ENCODE measurements at places on chromosomes 2 and 18. TPM values are rescaled to one million over a fixed set of nuclear protein-coding genes. Genes with fewer than 3 reads are reported as not detected.

GRCh38 chr18:74589021-74589420 lies 8.6 kb upstream of the ZNF407 start:
- no peak for DNase-seq

- DNase-seq = no peak
These were observed 37.8 kb downstream of the GORASP2 start for GRCh38 chr2:170966648-170967396.

DNA sequence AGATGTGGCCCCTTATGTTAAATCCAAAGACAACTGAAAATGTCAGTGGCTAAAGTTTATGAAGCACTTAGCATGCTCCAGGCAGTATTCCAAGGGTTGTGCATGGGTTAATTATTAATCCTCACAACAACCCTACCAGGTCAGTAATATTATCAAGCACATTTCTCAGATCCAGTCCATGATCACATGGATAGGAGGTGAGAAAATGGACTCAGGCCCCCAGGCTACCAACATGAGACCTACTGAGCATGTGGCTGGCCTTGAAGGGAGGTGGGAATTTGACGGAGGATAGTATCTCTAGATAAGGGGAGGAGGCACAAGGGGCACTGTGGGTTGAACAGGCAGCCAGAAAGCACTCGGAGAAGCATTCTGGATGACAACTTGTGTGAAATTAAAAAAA lies 412.0 kb downstream of the MEIS1 start:
- DNase-seq = no peak

GRCh38 chr2:236768393-236769140 lies 198.9 kb downstream of the ACKR3 start:
- DNase-seq = peak; percentile 59

DNA sequence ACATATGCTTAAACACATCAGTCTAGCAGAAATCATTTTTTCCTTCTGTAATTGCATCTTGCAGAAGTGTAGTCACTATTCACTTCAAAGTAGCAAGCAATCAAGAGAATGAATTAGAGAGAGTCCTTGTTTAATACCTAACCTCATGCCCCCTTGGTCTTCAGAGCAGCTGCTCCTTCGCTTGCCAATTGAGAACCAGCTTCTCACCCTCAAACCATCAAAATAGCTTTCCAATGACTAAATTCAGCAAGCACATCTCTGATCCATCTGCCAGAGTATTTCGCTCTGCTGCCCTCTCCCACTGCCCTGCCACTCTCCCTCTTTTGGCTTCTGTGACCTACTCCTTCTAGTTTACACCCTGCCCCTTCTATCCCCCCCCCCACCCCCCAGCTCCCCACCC lies 120.7 kb upstream of the AGAP1 start:
- no peak for DNase-seq

DNA sequence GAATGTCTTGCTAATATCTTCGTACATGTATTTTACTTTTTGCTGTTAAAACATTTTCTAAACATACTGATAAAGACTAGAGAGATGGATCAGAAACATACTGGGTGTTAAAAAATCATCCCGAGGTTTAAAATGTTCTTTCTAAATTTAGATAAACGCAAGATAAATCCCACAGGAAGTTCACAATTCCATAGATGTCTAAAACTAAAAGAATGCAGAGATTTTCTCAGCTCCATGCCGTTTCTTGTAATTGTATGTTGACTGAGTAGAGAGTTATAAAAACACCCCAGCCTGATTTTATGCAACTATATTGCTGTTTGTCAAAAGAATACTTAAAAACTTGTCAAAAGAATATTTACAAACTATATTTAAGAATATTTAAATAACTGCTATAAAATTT lies 455.7 kb downstream of the ARHGAP15 start:
- DNase-seq = no peak

DNA sequence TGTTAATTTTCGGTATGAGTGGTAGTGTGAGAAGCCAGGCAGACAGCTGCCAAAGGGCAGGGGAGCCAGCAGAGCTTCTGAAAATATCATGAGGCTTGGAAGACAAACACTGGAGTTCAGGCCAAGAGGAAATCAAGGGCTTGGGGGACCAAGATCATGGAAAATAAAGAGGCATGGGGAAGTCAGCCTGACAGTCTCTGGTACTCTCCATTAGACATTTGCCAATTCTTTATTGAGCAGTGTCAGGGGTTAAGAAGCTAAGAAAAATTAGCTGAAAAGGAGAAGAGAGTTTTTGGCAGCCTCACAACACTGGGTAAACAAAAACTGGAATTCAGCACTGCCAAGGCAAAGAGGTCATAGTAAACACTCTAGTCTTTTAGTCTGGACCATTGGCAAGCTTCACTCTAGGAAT lies 612.7 kb downstream of the EPHA4 start:
- DNase-seq = no peak

DNA sequence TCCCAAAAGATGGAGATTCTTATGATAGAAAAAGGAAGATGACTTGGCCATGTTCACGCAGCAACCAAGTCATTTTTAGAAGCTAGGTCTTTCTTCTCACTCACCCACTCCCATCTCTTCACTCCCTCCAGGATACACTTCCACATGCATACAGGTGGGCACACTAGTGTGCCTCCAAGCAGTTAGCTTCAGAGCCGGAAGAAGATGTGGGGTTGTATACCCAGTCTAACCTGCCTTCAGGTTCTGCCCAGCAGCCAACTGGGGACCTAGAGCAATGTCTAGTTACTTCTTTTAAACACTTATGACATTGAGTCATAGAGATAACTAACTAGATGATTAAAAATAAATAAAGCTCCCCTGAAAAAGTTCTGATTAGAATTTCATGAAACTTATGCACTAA lies 21.8 kb upstream of the TANK start:
- no peak for DNase-seq

DNA sequence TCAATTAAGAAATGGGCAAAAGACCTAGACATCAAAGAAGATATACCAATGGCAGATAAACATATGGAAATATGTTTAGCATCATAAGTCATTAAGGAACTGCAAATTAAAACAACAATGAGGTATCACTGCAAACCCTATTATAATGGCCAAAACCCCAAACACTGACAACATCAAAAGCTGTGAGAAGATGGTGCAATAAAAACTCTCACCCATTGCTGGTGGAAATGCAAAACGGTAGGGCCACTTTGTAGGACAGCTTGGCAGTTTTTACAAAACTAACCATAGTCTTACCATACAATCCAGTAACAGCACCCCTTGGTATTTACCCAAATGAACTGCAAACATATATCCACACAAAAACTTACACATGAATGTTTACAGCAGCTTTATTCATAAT lies 213.1 kb downstream of the UBE2E3 start:
- no peak for DNase-seq

The OSBPL6 gene
- 18.3 TPM for total RNA-seq

GRCh38 chr18:46035696-46036680 lies 36.1 kb downstream of the PSTPIP2 start:
- no peak for DNase-seq

DNA sequence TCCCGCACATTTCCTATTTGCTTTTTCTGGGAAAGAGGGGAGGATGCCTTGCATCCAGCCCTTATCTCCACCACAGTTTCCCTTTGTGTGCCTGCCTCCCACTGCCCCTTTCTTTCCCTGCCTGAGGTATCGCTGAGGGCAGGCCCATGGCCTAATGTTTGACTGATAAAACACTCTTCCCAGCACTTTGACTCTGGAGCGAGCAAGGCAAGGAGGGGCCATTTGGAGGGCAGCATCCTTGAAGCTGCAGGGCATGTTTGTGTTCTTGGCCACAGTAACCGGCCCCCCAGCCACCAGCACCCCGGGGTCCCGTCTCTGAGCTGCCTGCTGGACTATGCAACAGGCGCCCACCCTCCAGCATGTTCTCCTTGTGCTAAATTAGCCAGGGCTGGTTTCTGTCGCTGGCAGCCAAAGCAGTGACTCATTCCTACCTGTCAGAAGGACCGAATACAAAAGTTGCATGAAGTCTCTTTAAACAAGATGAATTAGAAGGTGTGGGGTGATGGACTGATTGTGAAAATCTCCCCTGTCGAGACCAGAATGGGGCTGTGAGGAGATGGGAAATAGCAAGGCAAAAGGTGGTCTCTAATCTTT lies 50.7 kb downstream of the BCL2L11 start:
- DNase-seq = no peak

- no peak for DNase-seq
These were observed 519.9 kb downstream of the KCNJ3 start for GRCh38 chr2:155218292-155218924.

GRCh38 chr2:137220438-137220993 lies 455.2 kb downstream of the THSD7B start:
- no peak for DNase-seq

- no peak for DNase-seq
These were observed 6.2 kb downstream of the STK39 start for GRCh38 chr2:168241208-168241607.

- no peak for DNase-seq
These were observed 495 bp downstream of the TMEM169 start for GRCh38 chr2:216082117-216082711.

GRCh38 chr2:136378712-136379595 lies 261.0 kb upstream of the CXCR4 start:
- peak; percentile 46 for DNase-seq

- peak; percentile 85 for DNase-seq
These were observed 19.1 kb downstream of the TRAK2 start for GRCh38 chr2:201432038-201432620.

The CASP8 gene
- total RNA-seq = 26.1 TPM

GRCh38 chr2:208033701-208034502 lies 8.6 kb upstream of the PLEKHM3 start:
- peak; percentile 64 for DNase-seq

- DNase-seq = no peak
These were observed 1723.5 kb upstream of the LRRTM1 start for GRCh38 chr2:82027921-82028615.

DNA sequence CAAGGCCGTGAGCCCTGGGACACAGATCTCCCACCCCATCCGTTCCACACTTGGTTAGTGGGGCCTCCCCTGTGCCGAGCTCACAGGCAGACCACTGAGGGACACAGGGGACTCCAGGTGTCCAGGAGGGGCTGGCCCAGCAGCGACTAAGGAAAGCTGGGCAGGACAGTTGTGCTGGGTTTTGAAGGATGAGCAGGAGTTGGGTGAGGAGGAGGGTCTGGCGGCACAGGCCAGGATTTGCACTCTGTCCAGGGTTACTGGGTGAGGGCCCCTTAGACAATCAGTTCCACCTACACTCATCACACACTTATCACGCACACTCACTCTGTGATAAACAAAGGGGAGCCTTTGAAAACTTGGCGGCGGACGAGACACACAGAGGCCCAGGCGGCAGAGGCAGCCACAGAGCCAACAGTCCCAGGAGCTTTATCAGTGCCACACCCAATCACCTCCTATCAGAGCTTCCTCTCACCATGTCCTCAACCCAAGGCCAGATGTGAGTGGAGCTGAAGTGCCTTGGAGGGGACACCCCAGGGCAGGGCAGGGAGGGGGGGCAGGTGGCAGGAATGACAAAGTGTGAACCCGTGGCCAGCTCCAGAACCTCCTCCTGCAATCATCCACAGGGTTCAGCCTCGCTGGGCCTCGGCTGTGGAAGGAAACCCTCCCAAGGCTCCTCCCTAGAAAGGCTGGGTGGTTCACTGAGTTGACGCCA lies 26.6 kb downstream of the BIN1 start:
- DNase-seq = no peak

The DSG1 gene
- total RNA-seq = not detected

DNA sequence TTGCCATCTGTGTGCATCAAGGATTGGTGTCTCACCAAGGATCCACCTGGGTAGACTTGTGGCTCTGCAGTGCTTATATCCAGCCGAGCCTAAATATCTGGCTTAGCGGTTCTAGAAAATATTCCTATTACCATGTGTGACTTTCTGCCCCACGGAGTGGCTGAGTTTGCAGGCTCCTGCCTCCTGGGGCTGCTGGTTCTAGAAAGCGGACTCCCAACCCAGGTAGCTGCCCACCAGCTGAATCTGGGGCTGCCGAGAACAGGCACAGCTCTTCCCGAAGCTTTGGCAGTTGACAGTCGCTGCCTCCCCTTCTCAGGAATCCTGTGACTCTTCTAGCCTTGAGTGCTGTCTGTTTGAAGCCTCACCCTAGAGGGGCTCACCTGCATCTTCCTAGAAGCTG lies 104.6 kb downstream of the TPGS2 start:
- DNase-seq = no peak

DNA sequence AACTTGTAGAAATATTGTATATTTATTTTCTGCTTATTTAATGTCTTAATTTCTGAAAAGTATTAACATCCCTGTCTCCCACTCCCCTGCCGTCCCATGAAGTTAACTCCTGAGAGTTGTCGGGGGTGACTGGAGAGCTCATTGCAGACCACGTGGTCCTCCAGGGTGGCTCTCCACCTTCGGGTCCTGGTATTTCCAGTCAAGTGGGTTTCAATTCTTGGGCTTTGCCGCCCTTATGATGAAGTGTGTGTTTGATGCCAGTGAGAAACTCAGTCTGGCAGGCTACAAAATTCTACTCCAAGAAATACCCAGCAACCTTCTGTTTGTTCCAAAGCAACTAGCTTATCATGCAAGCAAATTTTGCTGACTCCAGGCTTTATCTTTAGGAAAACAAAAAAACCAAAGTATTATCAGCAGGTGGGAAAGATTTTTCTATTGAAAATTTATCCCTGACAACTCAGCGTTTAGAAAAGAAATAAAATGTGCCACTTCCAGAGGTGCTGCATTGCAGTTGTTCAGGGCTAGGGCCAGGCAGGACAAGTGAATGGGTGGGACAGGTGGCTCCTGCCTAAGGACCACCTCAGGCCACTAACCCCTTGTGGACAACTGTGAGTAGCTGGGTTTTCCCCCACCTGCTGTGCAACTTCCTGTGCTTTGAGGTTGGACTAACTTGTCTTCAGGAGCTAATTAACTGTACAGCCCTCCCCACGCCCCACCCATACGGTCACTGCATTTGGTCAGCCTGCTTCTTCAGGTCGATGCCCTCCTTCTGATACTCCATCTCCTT lies 46.6 kb downstream of the BCL2L11 start:
- no peak for DNase-seq

- DNase-seq = no peak
These were observed 36.1 kb downstream of the OSBPL6 start for GRCh38 chr2:178230396-178230795.

The ACTR1B gene
- total RNA-seq = 46.7 TPM

DNA sequence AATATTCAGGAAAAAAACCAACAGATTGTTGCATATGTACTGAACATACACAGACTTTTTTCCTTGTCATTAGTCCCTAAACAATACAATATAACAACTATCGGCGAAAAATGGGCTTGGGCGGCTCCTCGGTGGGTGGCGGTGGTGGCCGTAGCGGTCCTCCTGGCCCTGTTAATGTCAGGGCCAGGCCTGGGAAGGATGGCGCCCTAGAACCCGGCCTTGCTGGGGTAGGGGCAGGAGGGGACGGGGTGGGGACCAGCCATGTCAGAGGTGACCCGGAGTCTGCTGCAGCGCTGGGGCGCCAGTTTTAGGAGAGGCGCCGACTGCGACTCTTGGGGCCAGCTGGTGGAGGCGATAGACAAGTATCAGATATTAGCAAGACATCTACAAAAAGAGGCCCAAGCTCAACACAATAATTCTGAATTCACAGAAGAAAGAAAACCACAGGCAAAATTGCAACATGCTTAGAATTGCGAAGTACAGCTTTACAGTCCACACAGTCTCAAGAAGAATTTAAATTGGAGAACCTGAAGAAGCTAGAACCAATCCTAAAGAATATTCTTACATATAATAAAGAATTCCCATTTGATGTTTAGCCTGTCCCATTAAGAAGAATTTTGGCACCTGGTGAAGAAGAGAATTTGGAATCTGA lies 36.5 kb downstream of the ROCK2 start:
- no peak for DNase-seq

- DNase-seq = peak; percentile 57
These were observed 80.1 kb upstream of the SPOPL start for GRCh38 chr2:138421315-138421970.
